ENCODE measurements at places on chromosomes 5 and 9.

DNA sequence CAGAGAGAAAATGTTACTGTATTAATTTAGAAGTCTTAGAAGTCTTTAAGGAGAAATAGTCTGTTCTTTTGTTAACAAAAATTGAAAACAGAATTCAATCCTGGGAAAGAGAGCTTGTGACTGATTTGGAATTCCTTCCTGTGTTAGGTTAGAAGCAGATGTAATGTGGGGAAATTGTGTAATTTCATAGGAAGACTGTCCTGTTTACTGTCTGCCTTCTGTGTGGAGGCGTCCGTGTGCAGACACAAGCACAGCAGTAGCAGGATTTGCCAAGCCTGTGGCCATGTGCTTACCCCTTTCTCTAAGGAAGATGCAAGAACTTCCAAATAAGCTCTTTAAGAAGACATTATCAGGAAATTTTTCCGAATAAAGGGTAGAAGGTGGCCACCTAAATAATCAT lies 36.7 kb upstream of the F2R start:
- no peaks in the 10 kb centered on the region for H3K27me3 ChIP-seq
- no peak for DNase-seq
- H3K36me3 ChIP-seq = peaks cover 25% of the 10 kb centered on the region
- no peak overlapping the region for H3K27ac ChIP-seq
- peaks cover 8% of the 10 kb centered on the region for H3K4me1 ChIP-seq

- H3K27ac ChIP-seq = no peak overlapping the region
- no peak for DNase-seq
- H3K36me3 ChIP-seq = no peaks in the 10 kb centered on the region
- peaks cover 4% of the 10 kb centered on the region for H3K4me1 ChIP-seq
These were observed 227.0 kb downstream of the PAPPA start for GRCh38 chr9:116380496-116380995.

GRCh38 chr5:132444841-132445639 lies 45.5 kb downstream of the IRF1 start:
- H3K36me3 ChIP-seq = peaks cover 12% of the 10 kb centered on the region
- H3K27ac ChIP-seq = peak overlapping the region; percentile 26
- H3K4me1 ChIP-seq = peaks cover 66% of the 10 kb centered on the region
- no peak for DNase-seq
- no peak overlapping the region for H3K4me3 ChIP-seq

DNA sequence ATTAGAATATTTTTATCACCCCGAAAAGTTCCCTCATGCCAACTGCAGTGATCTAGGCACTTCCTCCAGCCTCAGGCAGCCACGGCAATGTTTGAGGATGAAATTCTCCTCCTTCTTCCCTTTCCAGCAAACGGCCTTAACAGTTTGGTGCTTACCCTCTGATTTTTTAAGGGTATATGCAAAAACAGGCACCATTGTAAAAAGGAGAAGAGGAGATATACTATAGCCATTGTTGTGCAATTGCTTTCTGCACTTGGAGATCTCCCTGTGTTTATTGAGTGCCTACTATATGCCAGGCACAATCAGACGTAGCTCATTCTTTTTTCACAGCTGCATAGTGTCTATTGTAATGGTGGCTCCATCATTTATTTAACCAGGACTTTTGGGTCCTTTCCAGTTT lies 29.4 kb downstream of the GSN start:
- DNase-seq = no peak
- H3K4me3 ChIP-seq = no peak overlapping the region
- peaks cover 16% of the 10 kb centered on the region for H3K4me1 ChIP-seq
- H3K27ac ChIP-seq = no peak overlapping the region
- H3K27me3 ChIP-seq = peaks cover 21% of the 10 kb centered on the region

- H3K4me3 ChIP-seq = no peak overlapping the region
- H3K36me3 ChIP-seq = no peaks in the 10 kb centered on the region
- H3K27ac ChIP-seq = no peak overlapping the region
- no peak for DNase-seq
These were observed 192.8 kb downstream of the CDH18 start for GRCh38 chr5:19795218-19795617.

DNA sequence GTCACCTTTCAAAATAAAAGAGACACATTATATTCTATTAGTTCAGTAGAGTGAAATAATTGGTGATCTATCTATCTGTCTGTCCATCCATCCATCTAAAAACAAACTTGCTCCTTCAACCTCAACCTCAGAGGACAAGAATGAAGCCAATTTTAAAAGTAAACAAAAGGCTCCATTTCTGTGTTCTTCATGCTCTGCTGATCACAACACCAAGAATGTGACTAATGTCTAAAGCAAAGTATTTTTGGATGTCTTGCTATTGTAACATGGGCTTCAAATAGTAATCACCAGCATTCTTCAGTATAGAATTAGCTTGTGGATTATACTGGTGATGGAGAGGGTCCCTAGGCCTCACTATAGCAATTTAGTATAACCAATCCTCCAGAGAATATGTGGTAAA lies 1304.4 kb downstream of the MAT2B start:
- H3K27ac ChIP-seq = no peak overlapping the region
- no peak overlapping the region for H3K4me3 ChIP-seq
- H3K36me3 ChIP-seq = no peaks in the 10 kb centered on the region
- no peaks in the 10 kb centered on the region for H3K4me1 ChIP-seq

DNA sequence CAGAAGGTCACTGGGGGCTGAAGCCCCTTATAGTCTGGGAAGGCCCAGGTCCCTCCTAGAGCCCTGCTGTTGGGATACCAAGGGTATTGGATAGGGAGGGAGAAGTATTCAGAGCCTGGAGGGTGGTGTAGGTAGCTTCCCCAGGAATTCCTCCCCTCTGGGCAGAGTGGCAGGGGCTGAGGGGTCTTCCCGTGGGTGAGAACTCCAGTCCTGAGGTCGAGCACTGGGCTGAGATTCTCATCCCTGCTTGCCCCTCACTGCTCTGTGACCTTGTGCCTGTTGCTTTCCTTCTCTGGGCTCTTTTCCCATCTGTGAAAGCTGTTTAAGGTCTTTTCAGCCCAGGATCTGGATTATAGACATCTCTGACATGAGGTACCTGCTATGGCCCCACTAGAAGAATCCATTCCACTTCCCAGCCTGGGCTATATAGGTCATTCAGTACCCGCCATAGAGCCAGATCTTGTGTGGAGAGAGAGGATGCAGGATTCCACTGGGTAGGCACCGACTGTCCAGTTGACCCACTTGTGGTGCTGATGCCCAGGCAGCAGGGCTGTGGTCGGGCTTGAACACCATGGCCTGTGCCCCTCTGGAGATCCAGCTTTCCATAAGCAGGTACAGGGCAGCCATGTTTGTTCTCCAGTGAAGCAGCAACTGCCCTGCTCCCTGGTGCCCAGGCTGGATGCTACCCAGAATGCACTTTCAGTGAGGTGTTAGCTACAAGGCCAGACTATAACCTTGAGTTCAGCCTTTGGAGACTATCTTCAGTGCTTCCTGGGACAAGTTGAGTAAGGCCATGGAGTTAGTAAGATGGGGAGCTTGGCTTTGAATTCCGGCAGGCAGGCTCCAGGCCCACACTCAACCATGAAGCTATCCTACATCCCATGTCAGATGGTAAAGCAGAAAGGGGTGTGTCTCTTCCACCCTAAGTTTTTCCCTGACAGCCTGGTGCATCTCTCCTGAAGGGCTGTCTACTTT lies 60.1 kb downstream of the AMBP start:
- no peaks in the 10 kb centered on the region for H3K4me1 ChIP-seq
- no peaks in the 10 kb centered on the region for H3K27me3 ChIP-seq
- H3K27ac ChIP-seq = no peak overlapping the region
- no peak overlapping the region for H3K4me3 ChIP-seq

- no peaks in the 10 kb centered on the region for H3K36me3 ChIP-seq
- H3K4me3 ChIP-seq = no peak overlapping the region
- no peak for DNase-seq
- H3K4me1 ChIP-seq = no peaks in the 10 kb centered on the region
- H3K27ac ChIP-seq = no peak overlapping the region
These were observed 138.3 kb downstream of the ZDHHC21 start for GRCh38 chr9:14554886-14555285.

DNA sequence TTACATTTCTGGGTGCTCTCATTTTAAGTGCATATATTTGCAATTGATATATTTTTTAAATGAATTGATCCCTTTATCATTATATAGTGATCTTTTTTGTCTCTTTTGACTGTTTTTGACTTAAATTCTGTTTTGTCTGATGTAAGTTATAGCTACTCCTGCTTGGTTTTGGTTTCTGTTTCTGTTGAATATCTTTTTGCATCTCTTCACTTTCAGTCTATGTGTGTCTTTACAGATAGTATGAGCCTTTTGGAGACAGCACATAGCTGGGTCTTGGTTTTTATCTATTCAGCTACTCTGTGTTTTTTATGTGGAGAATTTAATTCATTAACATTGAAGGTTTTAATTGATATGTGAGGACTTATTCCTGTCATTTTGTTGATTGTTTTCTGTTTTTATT lies 311.3 kb downstream of the SPATA31D1 start:
- H3K36me3 ChIP-seq = no peaks in the 10 kb centered on the region
- no peaks in the 10 kb centered on the region for H3K4me1 ChIP-seq
- no peaks in the 10 kb centered on the region for H3K27me3 ChIP-seq
- H3K4me3 ChIP-seq = no peak overlapping the region
- H3K27ac ChIP-seq = no peak overlapping the region

GRCh38 chr5:2013301-2014057 lies 130.8 kb upstream of the IRX4 start:
- H3K4me1 ChIP-seq = no peaks in the 10 kb centered on the region
- peaks cover 2% of the 10 kb centered on the region for H3K27me3 ChIP-seq
- no peak overlapping the region for H3K4me3 ChIP-seq

DNA sequence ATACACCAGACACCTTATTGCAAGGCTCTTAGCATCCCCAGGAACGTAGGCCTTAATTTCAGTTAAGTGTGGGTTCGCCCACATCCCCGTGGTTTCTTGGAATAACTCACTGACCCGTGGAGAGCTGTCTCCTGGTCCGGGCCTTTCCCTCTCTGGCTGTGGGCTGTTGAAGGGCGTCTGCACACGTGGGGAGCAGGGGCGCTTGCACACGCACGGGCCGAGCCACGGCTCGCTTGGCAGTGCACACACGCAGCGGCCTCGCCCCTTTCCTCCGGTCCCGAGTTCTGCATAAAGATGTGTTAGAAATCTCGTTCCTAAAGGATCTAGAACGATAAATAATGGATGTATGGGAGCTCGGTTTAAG lies 141.9 kb downstream of the PBX3 start:
- H3K4me1 ChIP-seq = peaks cover 9% of the 10 kb centered on the region
- H3K27ac ChIP-seq = no peak overlapping the region
- peak; percentile 7 for DNase-seq
- H3K27me3 ChIP-seq = peaks cover 24% of the 10 kb centered on the region
- peaks cover 2% of the 10 kb centered on the region for H3K36me3 ChIP-seq

DNA sequence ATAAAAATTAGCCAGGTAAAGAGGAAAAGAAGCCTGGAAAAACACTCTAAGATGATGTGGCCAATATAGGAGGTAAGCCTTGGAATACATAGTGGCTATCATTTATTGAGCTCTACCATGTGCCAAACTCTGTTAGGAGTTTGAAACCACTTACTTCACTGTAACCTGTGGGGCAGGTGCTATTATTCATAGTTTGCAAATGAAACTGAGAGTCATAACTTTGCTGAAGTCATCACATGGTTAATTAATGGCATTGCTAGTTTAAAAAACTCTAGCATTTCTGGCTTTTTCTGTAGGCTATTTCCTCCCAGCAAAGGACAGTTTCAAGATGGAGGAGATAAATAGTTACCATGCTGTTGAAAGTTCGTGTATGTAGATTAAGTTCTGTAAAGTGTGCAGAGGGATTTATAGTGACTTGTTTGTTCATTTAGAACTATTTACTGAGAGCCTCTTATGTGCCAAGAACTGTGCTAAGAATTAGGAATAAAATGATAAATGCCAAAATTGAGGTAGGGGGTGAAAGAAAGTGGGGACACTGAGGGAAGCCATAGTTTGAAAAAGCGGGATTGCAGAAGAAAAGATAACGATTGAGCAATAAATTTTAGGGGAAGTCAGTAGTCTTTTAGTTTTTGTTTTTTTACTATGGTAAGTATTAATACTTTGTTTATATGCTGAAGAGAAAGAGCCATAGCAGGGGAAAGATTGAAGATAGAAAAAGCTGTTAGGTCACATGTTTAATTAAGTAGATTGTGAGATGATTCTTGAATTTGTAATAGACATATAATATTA lies 57.2 kb downstream of the WDR70 start:
- no peak overlapping the region for H3K4me3 ChIP-seq
- peaks cover 12% of the 10 kb centered on the region for H3K36me3 ChIP-seq
- no peak overlapping the region for H3K27ac ChIP-seq
- H3K27me3 ChIP-seq = no peaks in the 10 kb centered on the region
- H3K4me1 ChIP-seq = peaks cover 8% of the 10 kb centered on the region

DNA sequence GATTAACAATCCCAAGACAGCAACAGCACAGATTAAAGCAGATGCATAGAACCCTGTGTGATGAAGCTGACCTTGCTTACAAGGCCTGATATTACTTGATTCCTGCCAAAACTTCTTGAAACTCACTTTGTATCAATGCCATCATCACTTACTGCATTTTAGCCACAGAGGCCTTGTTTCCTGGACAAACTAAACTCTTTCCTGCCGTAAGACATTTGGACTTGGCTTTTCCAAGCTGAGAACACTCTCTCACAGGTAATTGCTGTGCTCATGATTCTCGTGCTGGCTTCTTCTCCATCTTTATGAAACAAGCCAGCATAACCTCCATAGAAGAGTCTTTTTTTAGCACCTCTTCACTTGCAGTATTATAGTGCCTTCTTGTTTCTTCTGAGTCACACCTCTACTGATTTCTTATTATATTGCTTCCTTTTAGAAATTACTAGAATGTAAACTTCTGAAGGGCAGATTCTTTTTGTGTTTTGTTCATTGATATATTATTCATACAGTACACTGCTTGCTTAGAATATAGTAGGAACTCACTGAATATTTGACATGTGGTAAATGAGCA lies 456.5 kb upstream of the ZNF608 start:
- no peak for DNase-seq
- peaks cover 14% of the 10 kb centered on the region for H3K4me1 ChIP-seq
- no peak overlapping the region for H3K27ac ChIP-seq
- H3K36me3 ChIP-seq = no peaks in the 10 kb centered on the region
- H3K27me3 ChIP-seq = no peaks in the 10 kb centered on the region

DNA sequence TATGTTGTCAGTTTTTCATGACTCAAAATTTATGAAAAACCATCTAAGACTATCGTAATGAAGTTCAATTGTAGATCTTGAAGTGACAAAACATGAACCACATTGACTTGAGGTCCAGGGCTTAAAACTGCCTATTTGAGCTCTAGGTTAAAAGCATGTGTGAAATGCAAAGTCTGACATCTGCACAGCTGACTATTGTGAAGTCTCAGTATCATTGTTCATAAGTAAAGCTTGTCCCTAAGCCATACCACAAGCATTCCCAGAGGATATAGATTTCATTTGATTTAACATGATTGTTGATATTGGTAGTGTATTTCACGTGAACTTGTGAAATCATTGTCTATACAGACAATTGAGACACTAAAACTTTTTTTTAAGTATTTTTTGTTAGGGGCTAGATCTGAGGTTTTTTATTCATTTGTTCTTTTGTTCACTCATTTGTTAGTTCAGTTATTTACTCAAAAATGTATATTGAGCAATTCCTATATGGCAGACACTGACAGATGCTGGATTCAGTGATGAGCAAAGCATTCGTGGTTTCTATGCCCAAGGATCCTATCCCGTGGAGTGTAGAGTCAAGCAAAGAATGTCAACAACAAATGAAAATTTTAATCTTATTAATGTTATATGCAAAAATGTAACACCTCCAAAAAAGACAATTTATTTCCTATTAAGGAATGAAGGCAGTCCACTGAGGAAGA lies 485.2 kb downstream of the RAB3C start:
- H3K4me1 ChIP-seq = peaks cover 8% of the 10 kb centered on the region
- no peak for DNase-seq
- H3K4me3 ChIP-seq = no peak overlapping the region
- H3K27ac ChIP-seq = no peak overlapping the region

- H3K4me3 ChIP-seq = no peak overlapping the region
- DNase-seq = no peak
- H3K36me3 ChIP-seq = no peaks in the 10 kb centered on the region
- H3K4me1 ChIP-seq = no peaks in the 10 kb centered on the region
These were observed 61.4 kb upstream of the NR3C1 start for GRCh38 chr5:143464723-143465490.

Data from activated naive CD8-positive, alpha-beta T cell treated with anti-CD3 and anti-CD28 coated beads, Interleukin-2, amount 50 U/mL, for 24 hours (primary cell).